ENCODE measurements at places on chromosomes 4 and X.

- no peak for DNase-seq
These were observed 7.6 kb downstream of the SLC2A9 start for GRCh38 chr4:10013722-10014121.

- no peak for DNase-seq
These were observed 515.3 kb upstream of the ARX start for GRCh38 chrX:25531096-25531495.

- no peak for DNase-seq
These were observed 343.1 kb downstream of the GRID2 start for GRCh38 chr4:92646826-92647225.

- no peak for DNase-seq
These were observed 875.8 kb upstream of the SLIT2 start for GRCh38 chr4:19375931-19376330.

- no peak for DNase-seq
These were observed 1.8 kb downstream of the L1CAM start for GRCh38 chrX:153884136-153884535.

GRCh38 chrX:47605024-47605423, 14.6 kb downstream of the SYN1 start:
- DNase-seq, result no peak

- no peak for DNase-seq
These were observed 1.2 kb downstream of the IL15 start for GRCh38 chr4:141637565-141637964.

- DNase-seq, result no peak
These were observed 70.1 kb downstream of the CCNG2 start for GRCh38 chr4:77226939-77227705.

DNA sequence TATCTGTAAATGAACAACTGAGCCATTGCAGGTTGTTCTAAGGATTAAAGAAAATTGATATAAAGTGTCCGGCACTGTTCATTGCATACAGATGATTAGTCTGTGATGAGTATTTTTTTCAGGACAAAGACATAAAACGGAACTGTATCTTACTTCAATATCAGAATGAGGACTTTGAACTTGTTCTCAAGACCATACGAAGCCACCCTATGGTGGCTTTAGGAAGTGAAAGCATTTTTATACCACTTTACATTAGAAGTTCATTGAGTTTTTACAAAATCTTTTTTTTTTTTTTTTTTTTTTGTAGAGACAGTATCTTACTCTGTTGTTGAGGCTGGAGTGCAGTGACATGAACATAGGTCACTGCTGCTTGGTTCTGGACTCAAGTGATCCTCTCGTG, 45.2 kb upstream of the TRIM2 start:
- DNase-seq, result no peak

DNA sequence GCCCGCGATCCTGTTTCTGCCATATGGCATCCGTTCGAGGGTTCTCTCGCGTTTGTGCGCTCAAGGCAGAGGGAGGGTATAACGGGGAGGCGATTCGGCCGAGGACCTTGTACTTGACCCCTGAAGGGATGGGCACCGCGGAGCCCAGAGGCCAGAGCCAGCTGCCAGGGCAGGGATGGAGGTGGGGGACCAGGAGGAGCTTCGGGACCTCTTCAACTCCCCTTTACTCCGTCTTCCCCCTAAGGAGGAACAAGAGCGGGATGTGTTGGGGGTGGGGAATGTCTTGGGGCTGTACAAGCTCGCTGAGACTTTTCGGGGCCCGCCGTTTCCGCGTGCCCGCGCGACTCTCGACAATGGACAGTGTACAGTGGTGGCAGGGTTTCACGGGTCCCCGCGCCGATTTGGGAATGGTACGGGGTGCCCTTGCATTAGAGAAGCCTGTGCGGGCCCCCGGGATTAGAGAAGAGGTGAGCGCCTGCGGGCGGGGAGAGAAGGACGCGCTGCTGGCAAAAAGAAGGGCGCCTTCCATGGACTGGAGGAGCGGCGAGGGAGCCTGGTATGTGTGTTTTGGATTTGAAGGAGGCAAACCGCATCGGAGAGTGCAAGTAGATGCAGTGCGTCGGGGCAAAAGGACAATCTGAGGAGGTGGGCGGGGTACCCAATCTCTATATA, 760 bp downstream of the UGT8 start:
- no peak for DNase-seq

- DNase-seq, result no peak
These were observed 71.6 kb upstream of the MAB21L2 start for GRCh38 chr4:150510176-150510865.

- no peak for DNase-seq
These were observed 11.7 kb downstream of the MSN start for GRCh38 chrX:65679071-65679540.

- DNase-seq, result no peak
These were observed 21.7 kb upstream of the TBC1D8B start for GRCh38 chrX:106780664-106781377.

DNA sequence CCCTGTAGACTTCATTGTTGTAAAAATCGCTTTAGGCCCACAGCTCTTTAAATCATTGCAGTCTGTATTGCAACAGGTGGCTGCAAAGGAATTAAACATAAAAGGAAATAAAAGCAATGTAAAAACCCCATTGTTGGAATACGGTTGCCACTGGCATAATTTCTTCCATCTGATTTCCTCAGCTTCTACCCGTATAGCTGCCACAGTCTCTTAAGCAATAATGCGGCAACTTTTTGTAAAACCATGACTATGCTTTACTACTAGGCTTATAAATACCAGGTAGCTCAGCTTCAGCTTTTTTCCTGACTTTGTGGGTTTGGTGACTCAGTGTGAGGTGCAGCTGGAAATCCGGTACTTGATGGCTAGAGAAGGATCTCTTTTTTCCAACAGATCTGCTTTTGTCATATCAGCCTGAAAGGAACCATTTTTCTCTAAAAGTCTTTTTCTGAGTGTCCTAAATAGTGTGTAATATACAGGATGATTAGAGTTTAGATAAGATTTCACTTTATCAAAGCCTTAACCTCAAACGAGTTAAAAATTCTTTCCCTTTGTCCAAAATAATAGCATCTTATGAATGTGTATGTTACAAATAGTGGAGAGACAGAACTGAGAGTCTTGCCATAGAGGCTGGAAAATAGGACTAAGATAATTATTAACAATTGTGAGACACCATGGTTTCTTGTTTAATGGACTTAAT, 268.0 kb downstream of the ADGRL3 start:
- no peak for DNase-seq

GRCh38 chrX:9746148-9746888, 19.3 kb downstream of the GPR143 start:
- no peak for DNase-seq

- DNase-seq, result no peak
These were observed 89.8 kb downstream of the COMMD8 start for GRCh38 chr4:47373709-47374108.

- DNase-seq, result no peak
These were observed 96.1 kb upstream of the FAM9B start for GRCh38 chrX:9130031-9130430.

GRCh38 chrX:104288961-104289360, 34.2 kb upstream of the ESX1 start:
- no peak for DNase-seq

DNA sequence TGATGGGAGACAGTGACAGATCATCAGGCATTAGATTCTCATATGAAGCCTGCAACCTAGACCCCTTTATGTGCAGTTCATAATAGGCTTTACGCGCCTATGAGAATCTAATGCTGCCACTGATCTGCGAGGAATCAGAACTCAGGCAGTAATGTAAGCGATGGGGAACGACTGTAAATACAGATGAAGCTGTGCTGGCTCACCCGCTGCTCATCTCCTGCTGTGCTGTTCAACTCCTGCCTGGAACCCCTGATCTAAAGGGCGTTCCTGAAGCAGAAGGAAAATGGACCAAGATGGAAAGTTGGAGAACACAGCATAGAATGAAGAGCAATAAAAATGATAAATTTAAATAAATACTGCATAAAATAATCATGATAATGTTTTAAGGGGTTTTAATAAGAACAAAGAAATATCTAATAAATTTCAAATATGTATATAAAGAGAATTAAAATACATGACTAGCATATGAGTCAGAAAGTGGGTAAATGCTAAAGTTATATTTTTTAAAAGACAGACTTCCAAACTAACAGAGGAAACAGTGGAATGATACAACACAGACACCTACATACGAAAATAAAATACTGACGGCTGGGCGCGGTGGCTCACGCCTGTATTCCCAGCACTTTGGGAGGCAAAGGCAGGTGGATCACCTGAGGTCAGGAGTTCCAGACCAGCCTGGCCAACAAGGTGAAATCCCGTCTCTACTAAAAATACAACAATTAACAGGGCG, 59.2 kb downstream of the RBM47 start:
- no peak for DNase-seq

DNA sequence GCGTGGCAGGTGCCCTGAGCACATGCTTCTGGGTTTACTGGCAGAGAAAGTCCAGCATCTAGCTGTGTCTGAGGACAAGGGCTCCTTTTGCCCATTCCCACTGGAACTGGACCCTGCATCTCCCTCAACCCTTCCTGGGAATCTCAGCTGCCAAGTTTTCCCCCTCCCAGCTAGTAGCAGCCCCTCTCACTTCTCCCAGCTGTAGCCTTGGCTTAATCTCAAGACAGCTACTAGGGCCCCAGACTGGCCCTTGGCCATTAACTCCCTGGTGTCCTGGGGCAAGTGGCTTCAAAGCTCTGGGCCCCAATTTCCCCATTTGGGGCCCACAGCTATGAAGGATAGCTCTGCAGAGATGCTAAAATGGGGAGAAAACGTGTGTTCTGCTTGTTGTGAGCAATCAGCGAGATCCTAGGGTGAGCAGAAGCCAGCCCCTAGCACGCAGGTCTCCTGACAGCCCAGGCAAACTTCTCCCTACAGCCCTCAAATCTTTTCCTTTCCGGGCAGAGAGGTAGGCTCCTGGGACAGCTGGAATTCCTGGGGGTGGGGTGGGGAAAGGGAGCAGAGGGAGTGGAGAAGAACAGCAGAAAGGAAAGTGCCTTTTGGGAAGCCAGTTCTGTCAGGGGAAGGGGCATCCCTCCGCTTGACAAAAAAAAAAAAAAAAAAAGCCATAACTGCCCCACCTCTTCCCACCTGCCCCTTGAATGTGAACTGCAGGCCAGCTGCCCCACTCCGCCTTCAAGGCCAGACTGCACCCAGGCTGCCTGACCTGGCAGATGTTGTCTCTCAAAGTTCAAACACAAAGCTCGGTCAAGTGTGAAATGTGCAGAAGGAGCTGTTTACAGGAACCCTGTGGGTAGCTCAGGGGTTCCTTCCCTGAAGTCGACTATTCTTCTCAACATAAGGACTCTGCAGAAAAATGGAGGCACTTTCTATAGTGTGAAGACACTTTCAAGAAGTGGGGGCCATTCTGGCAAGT, 16.6 kb downstream of the FGD1 start:
- DNase-seq, result no peak

- DNase-seq, result no peak
These were observed 587 bp downstream of the TACC3 start for GRCh38 chr4:1721666-1722550.

DNA sequence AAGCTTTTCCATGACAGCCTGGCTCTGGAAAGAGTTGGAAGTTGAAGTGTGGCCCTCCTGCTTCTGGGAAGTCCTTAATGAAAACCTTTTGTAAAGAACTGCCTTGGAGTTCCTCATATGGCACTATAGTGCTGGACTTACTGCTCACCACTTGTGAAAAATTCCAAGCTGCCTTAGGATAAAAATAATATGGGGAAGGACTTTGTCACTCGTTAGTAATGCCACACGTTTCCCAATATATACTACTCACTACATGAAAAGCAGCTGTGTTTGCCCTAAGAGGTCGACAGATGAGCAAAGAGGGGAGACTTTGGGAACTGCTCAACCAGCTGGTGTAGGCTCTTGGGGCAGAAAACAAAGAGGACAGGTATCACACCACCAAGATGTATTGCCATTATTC, 11.7 kb downstream of the OPHN1 start:
- no peak for DNase-seq

GRCh38 chr4:3197366-3198105, 51.4 kb upstream of the MSANTD1 start:
- DNase-seq, result no peak

- no peak for DNase-seq
These were observed 268.7 kb upstream of the GK2 start for GRCh38 chr4:79676705-79677104.

DNA sequence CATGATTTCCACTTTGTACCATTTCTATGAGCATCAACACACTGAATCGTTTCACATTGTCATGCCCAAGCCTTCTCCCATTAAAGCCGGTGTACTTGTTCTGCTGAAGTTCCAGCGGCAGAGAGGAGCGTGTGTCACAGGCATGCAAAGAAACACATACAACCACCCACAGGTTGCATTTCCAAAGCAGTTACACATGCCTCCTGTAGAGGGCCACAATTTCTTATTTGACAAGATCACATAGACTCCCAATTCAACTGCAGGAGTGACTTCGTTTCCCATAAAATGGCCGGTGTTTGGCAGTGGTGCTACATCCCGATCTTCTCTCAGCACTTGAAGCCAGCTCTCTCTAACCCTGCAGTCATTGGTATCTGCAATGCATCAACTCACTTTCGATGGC, 992.6 kb downstream of the NLGN4X start:
- DNase-seq, result no peak

- DNase-seq, result no peak
These were observed 91.8 kb downstream of the SHISA3 start for GRCh38 chr4:42489095-42489494.

DNA sequence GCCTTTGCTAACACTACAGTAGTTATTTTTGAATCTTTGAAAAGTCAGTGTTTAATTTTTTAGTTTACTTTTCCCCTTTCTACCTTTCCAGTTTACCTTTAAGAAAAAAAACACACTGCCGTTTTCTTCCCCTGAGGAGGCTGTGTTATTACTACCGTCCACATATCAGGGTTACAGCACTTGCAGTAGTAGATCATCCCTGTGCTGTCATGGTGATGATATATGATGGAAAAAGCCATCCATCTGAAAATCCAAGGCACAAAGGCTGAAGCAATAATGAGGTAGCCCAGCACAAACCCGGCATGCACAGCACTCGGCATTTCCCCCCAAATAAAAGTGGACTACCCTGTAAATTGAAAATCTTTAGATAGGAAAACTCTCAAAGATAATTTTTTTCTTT, 258.7 kb downstream of the CXXC4 start:
- DNase-seq, result no peak

DNA sequence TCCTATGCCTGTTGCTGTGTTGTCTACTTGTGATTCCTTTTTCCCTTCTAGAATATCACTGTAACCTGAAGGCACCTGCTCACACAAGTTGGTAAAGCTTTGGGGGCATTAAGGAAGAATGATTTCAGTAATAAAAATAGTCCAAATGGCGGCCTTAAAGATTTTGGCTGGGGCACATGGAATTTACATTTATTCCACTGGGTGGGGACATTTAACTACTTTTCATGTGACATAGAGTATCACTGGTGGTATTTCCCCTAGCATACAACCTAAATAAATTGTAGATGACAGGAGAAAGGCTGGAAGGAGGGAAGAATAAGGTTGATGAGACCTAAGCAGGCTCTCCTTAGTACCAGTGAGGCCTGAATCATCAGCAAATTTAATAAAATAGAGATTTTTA, 121.8 kb upstream of the EDA2R start:
- no peak for DNase-seq

GRCh38 chr4:6710282-6710681, 617 bp upstream of the MRFAP1L1 start:
- DNase-seq, result no peak
